Effector memory CD4-positive, alpha-beta T cell (primary cell): ENCODE measurements at places on chromosomes 2 and 18.

- DNase-seq: no peak
Observed at GRCh38 chr2:22110244-22110651, 986.5 kb downstream of the TDRD15 start.

GRCh38 chr2:194697439-194697838 lies 959.6 kb upstream of the SLC39A10 start:
- DNase-seq: no peak

GRCh38 chr2:237128026-237128703 lies 42.5 kb downstream of the COPS8 start:
- DNase-seq: no peak

GRCh38 chr18:77013811-77014521 lies 118.6 kb downstream of the MBP start:
- no peak for DNase-seq

DNA sequence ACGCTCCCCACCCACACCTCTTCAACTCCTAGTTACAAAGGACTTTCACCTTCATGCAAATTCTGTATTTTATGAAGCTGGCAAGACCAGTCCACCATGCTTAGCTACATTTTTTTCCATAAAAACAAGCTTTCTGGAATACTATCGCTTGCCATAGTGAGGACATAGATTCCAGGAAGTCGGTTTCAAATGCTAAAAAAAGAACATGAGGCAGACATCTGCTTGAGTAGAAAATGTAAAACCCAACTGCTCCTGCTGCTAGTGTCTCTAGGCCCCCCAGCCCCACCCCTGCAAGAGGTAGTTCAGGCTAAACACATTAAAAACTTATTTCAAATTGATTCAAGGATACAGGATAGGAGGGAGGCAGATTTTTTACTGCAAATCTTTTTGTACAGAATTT lies 148.9 kb downstream of the SMAD2 start:
- DNase-seq: no peak

- no peak for DNase-seq
Observed at GRCh38 chr18:58953627-58954026, 89.0 kb downstream of the ZNF532 start.

DNA sequence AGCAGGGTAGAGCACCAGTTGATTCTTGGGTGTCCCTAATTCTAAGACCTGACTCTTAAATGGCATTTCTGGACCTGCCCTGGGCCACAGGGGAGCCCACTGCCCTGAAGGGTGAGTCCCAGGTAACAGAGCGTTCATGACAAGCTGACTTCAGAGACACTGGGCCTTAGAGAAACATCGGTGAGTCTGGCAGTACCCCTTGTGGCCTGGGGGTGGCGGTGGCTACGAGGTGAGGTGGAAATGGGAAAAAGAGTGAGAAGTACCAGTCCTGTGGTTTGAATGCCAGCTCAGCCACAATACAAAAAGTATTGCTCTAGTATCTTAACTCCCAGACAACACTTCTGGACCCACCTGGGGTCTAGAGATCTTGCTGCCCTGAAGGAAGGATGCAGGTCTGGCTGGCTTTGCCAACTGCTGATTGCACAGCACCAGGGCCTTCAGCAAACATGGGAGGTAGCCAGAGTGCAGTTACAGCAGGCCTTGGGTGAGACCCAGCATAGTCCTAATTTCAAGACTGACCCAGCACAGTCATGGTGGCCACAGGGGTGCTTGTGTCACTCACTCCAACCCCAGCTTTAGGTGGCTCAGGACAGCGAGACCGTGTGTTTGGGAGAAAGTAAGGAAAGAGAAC lies 44.5 kb downstream of the USP34 start:
- DNase-seq: peak; percentile 42

DNA sequence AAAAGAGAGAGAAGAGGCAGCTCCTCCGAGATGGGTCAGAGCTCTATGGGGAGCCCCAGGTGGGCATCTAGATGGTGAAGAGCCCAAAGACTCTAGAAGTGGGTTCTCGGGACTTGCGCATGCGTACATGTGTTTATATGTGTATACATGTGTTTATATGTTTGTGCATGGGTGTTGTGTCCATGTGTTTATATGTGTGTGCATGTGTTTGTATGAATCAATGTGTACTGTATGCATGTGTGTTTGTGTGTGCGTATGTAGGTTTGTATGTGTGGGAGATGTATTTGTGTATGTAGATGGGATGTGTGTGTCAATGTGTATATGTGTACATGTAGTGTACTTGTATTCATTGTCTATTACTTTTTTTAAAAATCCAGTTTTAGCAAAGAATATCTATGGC lies 25.6 kb downstream of the DNPEP start:
- DNase-seq: no peak

GRCh38 chr2:190767821-190768220 lies 112.8 kb upstream of the GLS start:
- no peak for DNase-seq

DNA sequence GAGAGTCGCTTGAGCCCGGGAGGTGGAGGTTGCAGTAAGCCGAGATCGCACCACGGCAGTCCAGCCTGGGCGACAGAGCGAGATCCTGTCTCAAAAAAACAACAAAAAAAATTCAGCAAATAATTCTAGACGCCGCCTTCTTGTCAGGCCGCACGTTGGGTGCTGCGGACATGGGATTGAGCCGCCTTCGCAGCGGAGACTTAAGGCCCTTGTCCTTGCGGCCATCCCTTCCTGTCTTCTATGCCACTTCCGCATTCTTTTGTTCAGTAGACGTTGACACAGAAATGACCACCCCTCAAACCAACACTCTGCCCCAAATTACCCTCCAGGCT lies 15.8 kb downstream of the PTPN18 start:
- DNase-seq: no peak

DNA sequence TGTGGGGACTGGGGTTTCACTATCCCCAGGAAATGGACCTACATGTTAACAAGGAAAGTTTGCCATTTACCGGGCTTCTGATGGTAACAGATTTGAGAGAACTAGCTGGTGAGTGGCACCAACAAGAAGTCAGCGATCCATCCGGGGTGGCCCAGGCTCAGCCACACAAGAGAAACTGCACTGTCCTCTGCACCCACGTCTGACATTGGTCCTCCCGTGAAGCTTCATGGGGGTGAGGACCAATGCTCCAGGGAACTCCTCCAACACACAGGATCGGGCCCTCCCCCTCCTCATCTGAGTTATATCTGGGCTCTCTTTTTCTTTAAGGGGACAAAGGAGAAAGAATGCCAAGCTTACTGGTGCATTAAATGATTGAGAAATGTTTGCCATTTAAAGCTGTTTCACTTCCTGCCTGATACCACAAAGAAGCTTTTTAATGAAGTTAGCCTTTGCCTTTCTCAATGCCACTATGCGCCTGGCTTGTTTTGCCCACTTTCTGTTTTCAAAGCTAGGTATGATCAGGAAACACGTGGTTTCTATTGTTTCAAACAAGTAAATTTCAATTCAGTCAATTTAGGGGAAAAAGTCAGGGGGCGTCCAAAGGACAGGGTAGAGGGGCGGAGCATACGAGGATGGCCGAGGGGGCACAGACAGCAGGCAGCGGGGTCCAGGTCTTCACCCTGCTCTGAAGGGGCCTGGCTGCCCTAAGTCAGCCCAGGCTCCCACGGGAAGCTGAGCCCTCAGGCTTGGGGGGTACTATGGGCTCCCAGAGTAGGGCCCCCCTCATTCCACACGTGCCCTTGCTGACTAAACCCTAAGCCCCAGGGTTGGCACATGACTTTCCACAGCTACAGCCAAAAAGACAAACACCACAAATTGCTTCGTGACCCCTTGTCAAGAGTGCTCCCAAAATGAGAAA lies 204.0 kb upstream of the ID2 start:
- DNase-seq: no peak

DNA sequence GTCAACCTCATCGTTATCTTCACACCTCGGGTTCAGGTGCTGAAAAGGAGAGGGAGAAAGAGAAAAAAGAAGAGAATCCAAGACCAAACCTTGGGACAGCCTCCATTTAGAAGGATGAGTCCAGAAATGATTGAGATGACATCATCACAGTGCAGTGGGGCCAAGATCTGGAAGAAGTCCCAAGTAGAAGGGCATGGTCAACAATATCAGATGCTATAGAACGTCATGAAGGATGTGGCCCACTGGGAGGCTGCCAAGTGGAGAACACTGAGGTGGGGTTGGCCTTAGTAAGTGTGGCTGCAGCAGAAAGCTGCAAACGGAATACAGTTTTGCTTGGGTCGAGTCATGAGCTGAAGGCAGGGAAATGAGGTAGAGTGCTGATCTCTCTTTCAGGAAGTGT lies 91.1 kb upstream of the FZD7 start:
- DNase-seq: no peak

GRCh38 chr2:95007031-95007609 lies 18.4 kb upstream of the MAL start:
- DNase-seq: no peak

DNA sequence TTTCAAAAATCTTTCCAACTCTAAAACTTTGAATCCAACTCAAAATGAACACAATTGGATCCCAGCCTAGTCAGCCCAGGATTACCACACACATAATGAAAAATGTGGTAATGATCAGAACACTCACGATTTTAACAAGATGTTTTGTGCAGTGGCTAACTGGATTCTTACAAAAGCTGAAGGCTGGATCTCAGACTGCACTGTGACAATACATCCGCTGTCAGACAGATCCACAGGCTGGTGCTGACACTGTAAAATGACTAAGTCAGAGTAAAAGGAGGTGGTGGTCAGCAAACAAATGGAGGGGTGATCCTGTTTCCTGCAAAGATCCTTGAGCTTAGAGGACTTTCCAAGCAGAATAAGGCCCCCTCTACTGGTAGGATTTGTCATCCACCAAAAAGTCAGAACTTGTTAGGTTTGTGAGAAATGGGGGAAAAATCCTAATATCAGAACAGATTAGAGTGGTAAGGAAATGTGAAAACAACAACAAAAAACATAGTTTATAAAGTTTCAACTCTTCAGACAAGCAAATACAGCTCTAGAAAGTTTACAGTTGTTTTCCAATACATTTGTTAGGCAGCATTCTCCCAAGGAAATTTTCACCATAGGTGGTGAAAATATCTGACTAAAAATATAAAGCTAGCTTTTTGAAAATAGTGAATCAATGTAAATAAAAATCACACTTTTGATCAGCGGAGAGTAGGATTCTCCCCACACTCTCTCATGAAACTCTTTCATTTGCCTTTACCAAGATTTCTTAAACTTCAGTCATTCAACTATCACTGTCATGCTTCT lies 211.9 kb downstream of the AGPS start:
- DNase-seq: no peak

GRCh38 chr18:50807176-50807575 lies 12.6 kb downstream of the MRO start:
- DNase-seq: no peak

GRCh38 chr2:16478434-16479210 lies 187.0 kb downstream of the CYRIA start:
- no peak for DNase-seq

- DNase-seq: no peak
Observed at GRCh38 chr2:222115296-222115695, 183.5 kb downstream of the PAX3 start.

GRCh38 chr2:124623560-124623959 lies 598.5 kb downstream of the CNTNAP5 start:
- DNase-seq: no peak

DNA sequence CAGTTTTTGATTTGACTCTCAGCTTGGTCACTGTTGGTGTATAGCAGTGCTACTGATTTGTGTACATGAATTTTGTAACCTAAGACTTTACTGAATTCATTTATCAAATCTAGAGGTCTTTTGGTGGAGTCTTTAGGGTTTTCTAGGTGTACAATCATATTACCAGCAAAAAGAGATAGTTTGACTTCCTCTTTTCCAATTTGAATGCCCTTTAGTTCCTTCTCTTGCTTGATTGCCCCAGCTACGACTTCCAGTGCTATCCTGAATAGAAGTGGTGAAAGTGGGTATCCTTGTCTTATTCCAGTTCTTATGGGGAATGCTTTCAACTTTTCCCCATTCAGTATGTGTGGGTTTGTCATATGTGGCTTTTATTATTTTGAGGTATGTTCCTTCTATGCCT lies 312.9 kb upstream of the REV1 start:
- no peak for DNase-seq

DNA sequence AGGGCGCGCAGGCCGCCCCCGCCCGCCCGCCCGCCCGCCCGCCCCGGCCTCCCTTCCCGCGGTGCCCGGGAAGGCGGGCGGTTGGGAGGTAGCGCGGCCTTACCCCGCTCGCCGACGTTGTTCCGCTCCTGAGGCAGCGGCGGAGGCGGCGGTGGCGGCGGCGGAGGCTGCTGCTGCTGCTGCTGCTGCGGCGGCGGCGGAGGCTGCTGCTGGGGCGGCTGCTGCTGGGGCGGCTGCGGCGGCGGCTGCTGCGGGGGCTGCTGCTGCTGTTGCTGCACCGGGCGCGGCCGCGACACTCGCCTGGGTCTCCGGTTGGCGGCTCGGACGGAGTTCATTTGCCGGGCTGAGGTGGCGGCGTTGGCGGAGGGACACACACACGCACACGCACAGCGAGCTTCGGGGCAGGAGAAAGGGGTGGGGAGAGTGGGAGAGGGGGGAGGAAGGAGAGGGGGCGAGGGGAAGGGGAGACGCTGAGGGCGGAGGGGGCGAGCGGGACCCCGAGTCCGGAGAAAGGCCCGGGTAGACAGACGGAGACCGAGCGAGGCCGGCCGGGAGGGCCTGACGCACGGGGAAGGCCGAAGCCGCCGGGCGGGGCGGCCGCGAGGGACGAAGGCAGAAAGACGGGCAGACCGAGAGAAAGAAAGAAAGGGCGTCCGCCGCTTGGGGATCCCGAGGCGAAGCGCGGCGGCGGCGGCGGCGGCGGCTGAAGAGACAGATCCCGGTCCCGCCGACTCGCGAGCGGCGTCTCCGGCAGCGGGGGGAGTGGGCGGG lies 727 bp downstream of the FBXO11 start:
- peak; percentile 47 for DNase-seq

DNA sequence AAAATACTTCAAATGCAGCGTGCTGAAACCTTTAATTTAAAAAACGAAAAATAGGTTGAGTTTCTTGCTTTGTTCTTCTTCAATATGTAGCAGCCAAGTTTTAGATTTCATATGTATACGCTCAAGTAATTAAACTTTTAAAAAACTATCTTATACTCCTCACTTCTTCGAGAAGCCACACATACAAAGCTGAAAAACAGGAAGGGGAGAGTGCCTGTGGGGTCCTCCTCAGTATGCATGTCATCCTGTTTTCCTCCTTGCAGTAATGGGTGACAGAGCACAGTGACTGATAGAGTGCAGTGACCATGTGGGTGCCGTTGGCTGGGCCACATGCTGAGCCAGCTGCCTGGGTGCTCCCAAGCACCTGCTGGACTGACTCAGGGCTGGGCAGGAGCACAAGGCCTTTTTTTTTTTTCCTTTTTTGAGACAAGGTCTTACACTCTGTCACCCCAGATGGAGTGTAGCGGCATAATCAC lies 33.3 kb downstream of the UXS1 start:
- peak; percentile 34 for DNase-seq

DNA sequence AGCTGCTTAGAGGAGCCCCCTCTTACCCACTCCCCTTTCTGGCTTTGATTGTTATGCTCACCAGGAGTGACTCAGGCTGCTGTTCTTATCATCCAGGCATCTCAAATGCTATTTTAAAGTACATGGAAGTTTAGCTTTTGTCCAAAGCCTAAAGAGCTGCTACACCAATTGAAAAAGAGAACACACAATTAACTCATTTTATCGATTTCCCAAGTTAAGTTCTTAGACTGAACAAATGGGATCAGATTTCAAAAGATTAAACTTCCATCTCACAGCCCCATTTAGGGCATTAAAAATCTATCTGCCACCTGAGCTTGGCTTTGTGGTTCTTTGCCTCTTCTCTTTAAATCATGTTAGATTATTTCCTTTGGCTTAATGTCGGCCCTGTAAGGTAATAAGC lies 81.2 kb downstream of the MYO5B start:
- no peak for DNase-seq

- DNase-seq: no peak
Observed at GRCh38 chr2:136106505-136106904, 11.4 kb downstream of the CXCR4 start.

GRCh38 chr2:17995593-17995992 lies 117.1 kb downstream of the KCNS3 start:
- no peak for DNase-seq
